Natural killer cell treated with Interleukin-12 subunit alpha and Interleukin-12 subunit beta and Interleukin-15 and Interleukin-18, amount 100 ng/mL, for 72 hours (primary cell): ENCODE measurements at places on chromosomes 5 and 9.

GRCh38 chr9:133787754-133788025 lies 49.5 kb upstream of the SARDH start:
- no peak for DNase-seq

GRCh38 chr5:150167908-150168307 lies 1.3 kb downstream of the CDX1 start:
- DNase-seq = no peak

- DNase-seq = no peak
These were observed 216.0 kb downstream of the GABRG2 start for GRCh38 chr5:162283609-162284008.

DNA sequence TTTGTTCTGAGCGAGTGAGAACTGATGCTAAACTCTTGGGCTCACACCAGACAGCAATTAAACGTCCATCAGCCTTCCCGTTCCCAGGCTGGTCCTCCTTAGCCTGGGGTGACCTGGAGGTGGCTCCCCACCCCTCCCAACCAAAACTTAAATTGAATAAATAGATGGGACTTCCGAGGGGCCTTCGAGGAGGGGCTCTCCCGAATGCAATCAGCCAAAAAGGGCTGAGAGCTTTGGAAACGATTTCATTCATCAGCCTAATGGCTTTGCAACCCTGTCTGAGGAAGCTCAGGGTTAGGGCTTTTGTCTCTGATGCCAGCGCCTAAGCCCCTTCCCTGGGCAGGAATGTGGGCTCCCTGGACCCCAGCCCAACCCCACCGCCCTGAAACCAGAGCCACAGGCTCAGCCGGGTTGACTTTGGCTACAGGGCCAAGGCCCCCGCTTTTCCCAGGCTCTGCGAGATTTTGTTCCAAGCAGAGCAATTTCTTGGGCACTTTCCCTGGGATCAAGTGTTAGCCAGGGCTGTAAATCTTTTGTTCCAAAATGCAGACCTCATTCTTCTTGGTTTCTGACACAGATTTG lies 29.2 kb downstream of the LHX3 start:
- no peak for DNase-seq
